Right lobe of liver (tissue), 6 donors: ENCODE measurements at places on chromosomes 13 and 19. TPM values are rescaled to one million over a fixed set of nuclear protein-coding genes. Genes with fewer than 3 reads are reported as not detected.
A peak's percentile ranks its signal among the peaks of the same experiment; 100 is the strongest.

Gene RASGRP4
- 1.5 TPM for total RNA-seq

DNA sequence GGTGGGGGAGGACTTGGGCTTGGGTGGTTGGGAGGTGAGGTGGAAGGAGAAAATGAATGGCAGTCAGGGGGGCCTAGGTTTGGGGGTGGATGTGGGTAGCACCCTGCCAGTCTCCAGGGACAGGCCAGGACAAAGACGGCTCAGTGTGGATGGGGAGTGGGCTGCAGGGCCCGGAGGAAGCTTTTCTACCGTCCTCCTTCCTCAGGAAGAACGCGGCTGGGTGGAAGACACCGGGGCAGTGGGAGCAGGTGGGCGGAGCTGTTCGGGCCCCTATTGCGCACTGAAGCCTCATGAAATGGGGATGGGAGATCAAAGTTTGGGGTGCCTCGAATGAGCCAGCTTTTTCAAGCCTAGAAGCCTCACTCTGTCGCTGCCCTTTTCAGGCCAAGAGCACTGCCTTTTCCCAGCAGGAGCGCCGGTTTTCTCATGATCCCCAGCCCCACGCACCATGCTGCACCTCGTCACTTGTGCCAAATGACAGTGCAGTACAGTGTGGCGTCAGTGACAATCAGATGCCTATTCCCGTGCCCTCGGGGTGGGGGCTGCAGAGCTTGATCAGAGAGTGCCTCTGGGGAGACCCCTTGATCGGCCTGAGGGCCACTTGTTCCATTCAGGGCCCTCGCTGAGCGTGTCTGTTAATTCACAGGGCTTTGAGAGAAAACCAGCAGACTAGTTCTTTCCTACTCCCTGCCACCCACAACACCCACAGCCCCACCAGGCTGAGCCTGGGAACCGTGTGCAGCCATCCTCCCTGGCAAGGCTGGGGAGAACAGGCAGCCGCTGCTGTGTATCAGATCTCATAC lies 1.5 kb downstream of the CALM3 start:
- peak; percentile 61 for DNase-seq

DNA sequence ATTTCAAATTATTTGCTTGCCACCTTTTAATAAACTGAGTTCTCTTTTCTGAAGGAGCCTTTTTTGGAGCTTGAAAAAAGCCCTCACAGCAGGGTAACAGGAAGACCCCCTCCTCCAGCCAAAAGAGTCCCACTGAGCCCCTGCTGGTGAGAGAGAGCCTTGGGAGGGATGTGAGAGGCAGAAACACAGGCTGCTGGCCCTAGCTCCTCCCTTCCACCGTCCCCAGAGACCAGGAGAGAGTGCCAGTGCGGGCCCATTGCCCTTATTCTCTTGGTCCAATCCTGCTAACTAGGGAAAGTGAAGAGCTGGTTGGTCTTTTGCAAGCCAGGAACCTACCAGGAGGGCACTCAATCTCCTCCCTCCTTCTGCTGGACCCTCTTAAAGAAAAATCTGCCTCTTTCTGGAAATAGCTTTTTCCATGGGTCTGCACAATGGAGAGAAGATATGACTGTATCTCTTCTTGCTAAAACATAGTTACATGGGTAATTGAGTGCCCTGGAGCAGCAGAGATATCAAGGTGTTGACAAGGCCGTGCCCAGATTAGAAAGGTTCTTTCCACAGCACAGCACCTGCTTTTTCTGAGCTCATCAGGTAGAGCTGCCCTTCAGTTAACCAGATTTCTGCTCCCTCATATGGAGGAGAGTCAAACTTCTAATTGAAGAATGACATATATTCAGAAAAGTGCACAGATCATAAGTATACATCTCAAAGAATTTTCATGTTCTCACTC lies 113.9 kb downstream of the LRCH1 start:
- DNase-seq, result no peak

DNA sequence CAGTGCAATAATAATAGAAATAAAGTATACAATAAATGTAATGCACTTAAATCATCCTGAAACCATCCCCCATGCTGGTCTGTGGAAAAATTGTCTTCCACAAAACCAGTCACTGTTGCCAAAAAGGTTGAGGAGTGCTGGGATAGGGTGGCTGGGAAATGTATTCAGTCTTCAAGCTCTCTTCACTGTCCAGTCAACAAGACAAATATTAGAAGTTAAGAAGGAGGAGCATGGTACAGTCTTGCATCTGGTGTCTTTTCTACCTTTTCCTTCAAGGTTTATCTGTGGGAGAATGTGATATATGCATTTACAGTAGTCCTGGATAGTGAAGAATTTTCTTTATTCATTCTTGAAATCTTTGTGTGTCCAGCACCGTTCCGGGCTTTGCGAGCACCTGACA lies 203.4 kb downstream of the GPC5 start:
- no peak for DNase-seq

- no peak for DNase-seq
Observed at GRCh38 chr19:12838886-12839756, 806 bp downstream of the MAST1 start.

Gene B3GNT8
- 0.51 TPM for total RNA-seq

Gene FXYD5
- total RNA-seq, result 6.9 TPM

Gene BRME1
- total RNA-seq, result 1.2 TPM

- no peak for DNase-seq
Observed at GRCh38 chr13:26202365-26202972, 19.6 kb downstream of the RNF6 start.

Gene GAPDHS
- total RNA-seq, result not detected

GRCh38 chr19:46132508-46133100 lies 8.1 kb upstream of the IGFL3 start:
- no peak for DNase-seq

DNA sequence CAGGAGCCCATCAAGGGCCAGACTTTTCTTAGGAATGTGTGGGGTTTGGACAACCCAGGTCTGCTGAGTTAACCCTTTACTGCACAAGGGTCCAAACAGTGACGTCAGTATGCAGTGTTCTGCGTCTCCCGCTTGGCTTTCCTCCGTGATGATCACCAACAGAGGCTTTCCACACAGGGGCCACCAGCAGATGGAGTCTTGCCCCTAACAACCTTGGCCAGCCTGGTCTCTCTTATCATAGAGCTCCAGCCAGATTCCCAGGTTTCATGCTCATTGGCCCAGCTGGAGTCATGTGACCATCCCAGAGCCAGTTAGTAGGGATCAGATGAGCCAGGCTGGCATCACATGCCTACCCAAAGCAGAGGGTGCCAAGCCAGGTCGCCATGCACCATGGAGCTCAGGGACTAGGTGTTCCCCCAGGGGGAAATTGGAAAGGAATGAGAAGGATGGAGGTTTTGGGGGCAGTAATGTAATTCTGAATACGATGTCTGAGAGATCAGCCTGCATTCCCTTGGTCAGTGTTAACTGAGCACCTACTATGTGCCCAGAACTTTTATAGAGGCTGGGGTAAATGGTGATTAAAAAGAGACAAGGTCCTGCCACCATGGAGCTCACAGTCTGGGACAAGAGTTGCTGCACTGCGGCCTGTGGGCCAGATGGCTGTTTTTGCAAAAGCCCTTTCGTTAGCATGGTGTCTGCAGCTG lies 61.2 kb downstream of the MYH14 start:
- no peak for DNase-seq

DNA sequence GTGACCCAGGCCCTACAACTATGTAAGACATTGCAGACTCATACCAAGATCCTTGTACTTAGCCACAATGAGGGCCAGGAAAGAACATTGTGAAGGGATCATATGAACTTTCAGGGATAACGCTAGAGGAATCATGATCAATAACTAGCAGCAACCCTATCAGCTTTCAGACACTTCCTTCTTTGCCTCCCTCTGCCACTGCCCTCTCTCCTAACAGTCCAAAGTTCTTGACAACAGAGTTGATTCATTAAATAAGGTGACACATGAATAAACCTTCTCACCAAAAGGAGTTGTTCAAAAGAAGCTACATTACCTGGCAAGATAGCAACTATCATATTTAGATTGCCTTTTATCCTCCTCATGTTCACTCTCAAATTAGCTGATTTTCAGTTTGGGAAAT lies 272.2 kb upstream of the DACH1 start:
- no peak for DNase-seq

DNA sequence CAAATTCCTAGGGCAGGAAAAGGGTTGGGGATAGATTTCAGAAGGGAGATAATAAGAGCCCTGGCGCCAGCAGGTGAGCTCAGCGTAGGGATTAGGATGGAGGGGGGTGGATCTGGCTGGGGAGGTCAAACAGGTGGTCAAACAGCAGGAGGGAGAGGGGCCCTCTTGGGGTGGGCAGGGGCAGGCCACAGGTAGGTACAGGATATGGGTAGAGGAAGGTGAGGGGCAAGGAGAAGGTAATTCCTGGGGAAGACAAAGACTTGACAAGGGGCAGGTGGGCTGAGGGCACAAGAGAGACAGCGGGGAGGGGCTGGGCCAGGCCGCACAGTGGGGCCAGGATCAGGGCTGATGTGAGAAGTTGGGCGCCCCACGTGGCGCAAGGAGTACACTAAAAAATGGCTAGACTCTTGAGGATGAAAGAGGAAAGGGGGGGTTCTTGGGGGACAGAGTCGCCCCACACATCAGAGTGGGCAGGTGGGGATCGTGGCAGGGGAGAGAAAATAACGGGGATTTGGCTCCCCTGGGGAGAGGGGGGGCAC lies 713 bp downstream of the KRI1 start:
- DNase-seq, result no peak

GRCh38 chr13:110307767-110308655 lies 927 bp downstream of the COL4A2 start:
- DNase-seq, result no peak

- DNase-seq, result no peak
Observed at GRCh38 chr13:30466358-30466714, 600 bp upstream of the HMGB1 start.

- no peak for DNase-seq
Observed at GRCh38 chr13:109024611-109025010, 395.2 kb downstream of the MYO16 start.

DNA sequence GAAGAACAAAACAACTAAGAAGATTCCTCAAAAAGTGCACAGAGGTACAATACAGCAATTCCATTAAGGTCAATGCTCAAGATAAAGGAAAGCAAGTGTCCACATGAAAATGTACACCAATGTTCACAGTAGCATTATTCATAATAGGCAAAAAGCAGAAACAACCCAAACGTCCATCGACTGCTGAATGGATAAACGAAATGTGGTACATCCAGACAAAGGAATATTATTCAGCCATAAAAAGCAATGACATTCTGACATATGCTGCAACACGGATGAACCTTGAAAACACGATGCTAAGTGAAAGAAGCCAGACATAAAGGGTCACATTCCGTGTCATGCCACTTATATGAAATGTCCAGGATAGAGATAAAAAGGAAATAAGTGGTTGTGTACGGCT lies 29.3 kb downstream of the SLC7A1 start:
- DNase-seq, result no peak

GRCh38 chr19:38699647-38700349 lies 44.5 kb downstream of the CAPN12 start:
- no peak for DNase-seq

DNA sequence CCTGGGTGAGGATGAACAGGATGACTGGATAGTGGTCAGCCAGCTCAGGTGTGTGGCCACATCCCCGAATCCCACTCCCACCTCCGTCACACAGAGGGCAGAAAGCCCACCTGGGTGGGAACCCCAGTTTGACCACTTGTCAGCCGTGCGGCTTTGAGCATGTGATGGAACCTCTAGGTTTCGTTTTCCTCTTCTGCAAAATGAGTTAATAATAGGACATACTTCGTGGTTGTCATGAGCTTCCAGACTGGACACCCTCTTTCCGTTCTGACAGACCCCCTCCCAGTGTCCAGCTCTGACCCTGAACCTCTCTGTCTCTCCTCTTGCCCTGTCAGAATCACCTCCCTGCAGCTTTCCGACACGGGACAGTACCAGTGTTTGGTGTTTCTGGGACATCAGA lies 1.8 kb downstream of the AXL start:
- no peak for DNase-seq

GRCh38 chr19:3801412-3802096 lies 15.4 kb upstream of the MATK start:
- peak; percentile 55 for DNase-seq

Gene OVOL3
- total RNA-seq, result not detected

DNA sequence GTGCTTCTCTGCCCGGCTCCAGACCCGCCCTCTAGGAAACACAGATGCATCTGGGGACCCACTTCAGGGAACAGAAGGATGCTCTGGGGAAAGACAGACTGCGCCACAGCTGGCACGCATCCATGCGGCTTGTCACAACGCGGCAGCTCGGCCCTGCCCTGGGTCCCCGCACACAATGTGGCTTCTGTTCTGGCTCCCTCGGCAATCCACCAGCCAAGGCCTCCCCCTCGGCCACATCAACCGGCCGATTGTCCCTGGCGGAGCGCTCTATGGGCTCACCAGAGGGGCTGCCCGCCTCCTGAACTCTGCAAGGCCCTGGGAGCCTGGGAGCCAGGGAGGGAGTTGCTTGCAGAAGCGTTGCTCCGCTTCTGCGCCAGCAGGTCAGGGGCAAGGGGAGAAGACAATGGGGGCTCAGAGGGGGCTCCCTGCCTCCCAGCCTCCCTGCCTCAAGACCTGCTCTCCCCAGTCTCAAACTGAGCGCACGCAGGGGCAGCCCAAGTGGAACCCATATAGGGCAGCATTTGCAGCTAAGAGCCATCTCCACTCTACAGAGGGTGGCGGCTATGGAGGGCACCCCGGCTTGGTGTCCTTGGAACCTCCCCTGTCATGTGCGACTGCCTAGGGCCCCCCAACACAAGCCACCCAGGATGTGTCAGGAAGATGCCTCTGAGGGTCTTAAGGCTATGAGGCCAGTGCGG lies 37.9 kb downstream of the MLLT1 start:
- DNase-seq, result peak; percentile 48

Gene ZNF550
- 6.9 TPM for total RNA-seq
